Stimulated activated CD4-positive, alpha-beta T cell treated with anti-CD3 and anti-CD28 coated beads, TNF-alpha, amount 100 ng/mL, for 1 hour (primary cell): ENCODE measurements at places on chromosomes 5 and 9.
A peak's percentile ranks its signal among the peaks of the same experiment; 100 is the strongest.

GRCh38 chr5:18321262-18321942 is 687.1 kb downstream of the TAF11L14 start:
- no peak for DNase-seq

DNA sequence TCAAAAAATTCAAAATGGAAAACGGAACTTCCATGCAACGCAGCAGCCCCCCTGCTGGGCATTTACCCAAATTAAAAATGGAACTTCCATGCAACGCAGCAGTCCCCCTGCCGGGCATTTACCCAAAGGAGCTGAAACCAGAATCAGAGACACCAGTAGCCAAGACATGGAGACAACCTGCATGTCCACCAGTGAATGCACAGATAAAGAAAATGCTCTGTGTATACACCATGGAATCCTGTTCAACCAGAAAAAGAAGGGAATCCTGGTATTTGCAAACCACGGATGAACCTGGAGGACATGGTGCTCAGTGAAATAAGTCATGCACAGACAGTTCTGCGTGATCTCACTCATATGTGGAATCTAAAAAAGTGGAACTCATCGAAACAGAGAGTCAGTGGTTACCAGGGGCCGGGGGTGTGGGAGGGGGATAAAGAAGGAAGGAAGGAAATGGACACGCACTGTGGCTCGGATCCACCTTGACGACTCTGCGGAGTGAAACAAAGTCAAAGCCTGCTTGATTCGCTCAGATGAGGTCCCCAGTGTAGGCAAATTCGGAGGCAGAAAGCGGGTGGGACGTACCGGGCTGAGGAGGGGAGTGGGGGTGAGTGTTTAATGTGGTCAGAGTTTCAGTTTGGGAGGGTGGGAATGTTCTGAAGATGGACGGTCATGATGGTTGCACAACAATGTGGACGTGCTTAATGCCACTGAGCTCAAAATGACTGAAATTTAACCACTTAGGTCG is 40.2 kb upstream of the EXOC3 start:
- DNase-seq: no peak

- no peak for DNase-seq
Observed at GRCh38 chr5:163269624-163270023, 167.8 kb upstream of the CCNG1 start.

- no peak for DNase-seq
Observed at GRCh38 chr9:133113949-133114885, 6.8 kb downstream of the RALGDS start.

DNA sequence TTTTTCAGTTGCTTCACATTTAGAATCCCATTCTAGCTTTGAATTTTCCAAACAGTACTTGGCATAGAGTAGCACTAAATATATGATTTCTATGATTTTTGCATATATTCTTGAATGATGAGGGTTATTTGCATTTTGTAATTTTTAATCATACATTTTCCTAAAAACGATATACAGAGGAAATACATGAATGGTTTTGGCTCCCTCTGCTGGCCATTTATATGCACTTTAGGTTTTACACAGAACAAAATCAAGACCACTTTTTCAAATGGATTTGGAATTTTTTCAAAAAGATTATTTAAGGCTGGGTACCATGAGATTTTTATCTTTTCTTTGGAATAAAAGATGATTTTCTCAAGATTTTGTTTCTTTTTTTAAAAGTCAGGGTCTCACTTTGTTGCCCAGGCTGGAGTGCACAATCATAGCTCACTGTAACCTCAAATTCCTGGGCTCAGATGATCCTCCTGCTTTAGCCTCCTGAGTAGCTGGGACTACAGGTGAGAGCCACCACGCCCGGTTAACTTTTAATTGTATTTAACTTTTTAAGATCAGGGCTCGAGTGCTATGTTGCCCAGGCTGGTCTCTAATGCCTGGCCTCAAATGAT is 16.7 kb upstream of the COMMD10 start:
- no peak for DNase-seq

DNA sequence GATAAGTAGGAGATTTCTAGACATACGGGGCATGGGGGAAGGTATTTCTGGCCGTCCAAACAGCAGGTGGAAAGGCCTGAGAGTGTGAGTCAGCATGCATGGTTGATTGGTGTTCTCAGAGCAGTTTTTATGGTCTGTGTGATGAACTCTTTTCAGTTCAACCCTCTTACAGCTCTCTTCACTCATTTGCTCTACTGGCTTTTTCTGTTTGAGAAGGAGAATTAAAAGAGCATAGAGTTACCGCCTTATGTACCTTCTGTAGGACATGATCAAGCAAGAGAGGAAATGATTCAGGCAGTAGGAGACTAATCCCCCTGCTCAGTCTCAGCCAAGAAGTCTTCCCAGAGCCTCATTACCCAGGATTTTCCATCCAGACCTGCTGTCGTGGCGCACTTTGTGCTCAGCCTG is 92.4 kb downstream of the PRDM6 start:
- no peak for DNase-seq

DNA sequence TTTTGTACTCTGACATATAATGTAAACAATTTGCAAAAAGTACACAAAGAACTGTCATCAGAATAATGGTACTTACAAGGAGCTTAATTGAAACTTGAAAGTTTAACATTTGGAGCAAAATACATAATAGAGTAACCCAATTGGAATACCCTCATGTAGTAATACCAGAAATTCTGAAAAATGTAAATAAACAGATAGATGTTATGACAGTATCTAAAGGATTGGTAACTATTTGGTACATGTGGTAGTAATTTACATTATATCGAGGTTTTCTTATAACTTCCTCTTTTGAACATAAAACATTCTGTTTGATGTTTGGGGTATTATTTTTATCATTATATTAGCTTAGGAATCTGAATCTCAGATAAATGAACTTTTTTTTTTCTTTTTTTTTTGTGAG is 211.7 kb upstream of the ELL2 start:
- DNase-seq: no peak

DNA sequence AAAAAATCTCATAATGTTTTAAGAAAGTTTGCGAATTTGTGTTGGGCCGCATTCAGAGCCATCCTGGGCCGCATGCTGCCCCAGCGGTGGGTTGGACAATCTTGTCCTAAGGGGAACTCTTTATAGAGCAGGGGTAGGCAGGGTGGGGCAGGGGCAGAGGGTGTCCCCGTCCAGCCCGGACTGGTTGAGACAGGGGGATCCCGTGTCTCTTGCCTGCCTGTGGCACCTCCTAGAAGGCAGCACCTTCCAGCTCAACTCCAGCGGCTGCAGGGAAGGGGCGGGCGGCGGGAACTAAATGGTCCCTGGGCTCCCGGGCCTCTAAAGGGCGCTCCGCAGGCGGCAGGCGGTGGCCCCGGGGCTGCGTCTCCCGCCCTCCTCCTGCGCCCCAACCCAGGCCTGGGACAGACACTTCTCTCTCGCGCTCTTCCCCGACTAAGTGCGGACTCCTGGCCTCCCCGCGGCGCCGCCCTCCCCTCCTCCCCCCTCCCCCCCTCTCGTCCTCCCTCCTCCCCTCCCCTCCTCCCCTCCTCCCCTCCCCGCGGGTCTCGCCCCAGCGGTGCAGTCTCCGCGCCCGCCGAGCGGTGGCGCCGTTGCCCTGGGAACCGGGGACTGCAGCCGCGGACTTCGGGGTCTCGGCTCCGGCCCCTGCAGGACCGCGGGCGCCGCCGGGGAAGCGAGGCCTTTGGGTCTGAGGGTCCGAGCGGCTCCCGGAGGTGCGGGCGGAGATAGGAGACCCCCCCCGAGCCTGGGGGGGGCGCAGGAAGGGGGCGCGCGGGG is 132.6 kb downstream of the MRPL36 start:
- DNase-seq: peak; percentile 49

DNA sequence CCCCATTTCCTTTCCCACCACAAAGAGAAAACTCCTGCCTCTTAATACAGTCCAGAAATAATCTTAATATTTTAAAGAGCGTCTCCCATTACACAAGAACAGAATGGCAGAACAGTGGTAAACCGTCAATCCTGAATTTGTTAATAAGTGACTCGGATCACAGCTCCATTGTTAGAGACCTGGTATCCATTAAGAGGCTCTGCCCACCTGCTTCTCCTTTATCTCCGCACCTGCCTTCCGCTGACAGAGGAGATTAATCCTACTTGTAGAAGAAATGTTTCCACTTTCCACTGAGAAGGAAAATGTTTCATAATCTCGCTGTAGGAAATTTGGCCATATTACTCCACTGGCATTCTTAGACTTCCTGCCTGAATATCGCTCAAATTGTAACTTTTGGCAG is 1493.2 kb downstream of the MAT2B start:
- DNase-seq: no peak

- DNase-seq: no peak
Observed at GRCh38 chr9:135365013-135365768, 114.4 kb upstream of the PPP1R26 start.

GRCh38 chr9:94805051-94805489 is 78.6 kb downstream of the AOPEP start:
- DNase-seq: no peak

GRCh38 chr9:121686930-121687541 is 35.6 kb downstream of the DAB2IP start:
- DNase-seq: no peak

DNA sequence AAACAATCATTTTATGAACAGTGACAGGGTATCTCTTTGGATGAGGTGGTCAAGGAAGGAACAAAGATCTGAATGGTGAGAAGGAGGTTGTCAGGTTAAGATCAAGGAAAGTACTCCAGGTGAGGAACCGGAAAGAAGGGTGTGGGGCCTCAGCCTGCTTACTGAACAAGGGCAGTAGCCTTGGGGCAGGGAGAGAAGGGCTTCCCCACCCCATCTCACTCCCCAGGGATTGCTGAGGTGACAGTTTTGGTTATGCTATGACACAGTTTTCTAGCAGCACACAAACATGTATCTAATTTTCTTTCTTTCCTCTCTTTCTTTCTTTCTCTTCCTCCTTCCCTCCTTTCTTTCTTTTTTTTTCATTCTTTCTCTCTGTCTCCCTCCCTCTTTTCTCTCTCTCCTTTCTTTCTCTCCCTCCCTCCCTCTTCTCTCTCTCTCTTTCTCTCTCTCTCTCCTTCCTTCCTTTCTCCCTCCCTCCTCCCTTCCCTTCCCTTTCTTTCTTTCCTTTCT is 4.1 kb upstream of the HDHD3 start:
- no peak for DNase-seq
